ENCODE measurements at places on chromosomes 3 and 15.

DNA sequence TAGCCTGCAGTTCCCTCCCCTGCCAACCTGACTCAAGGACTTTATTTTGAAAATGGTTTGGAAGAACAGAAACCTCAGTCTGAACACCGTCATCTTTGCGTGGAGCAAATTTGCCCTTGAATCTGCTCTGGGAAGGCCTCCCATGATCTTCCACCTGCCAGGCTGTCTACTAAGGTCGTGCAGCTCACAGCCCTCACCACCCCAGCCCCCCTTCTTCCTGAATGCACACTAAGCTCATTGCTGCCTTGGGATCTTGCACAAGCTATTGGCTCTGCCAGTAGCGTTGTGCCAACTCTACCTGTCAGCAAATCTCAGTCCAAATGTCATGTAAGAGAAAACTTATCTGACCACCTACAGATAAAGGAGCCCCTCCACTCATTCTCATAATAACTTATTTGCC is 141.5 kb downstream of the USP13 start:
- no peak for DNase-seq

DNA sequence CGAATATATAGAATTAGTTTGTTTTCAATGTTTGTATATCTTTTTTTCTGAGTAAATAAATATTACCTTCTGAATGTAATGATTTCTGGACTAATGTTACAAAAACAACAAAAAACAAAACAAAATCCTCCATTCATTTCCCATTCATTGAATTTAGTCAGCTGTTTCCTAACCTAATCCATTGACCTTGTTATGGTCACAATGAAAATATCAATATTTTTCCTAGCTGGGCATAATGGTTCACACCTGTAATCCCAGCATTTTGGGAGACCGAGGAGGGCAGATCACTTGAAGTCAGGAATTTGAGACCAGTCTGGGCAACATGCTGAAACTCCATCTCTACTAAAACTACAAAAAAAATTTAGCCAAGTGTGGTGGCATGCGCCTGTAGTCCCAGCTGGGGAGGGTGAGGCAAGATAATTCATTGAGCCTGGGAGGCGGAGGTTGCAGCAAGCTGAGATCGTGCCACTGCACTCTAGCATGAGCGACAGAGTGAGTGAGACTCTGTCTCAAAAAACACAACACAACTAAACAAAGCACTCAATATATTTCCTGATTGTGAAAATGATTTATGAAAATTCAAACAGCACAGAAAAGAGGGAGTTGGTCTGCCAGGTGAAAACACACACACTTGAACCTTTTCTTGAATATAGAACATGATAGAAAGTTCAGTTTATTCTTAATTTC is 23.0 kb upstream of the PLSCR4 start:
- no peak for DNase-seq

DNA sequence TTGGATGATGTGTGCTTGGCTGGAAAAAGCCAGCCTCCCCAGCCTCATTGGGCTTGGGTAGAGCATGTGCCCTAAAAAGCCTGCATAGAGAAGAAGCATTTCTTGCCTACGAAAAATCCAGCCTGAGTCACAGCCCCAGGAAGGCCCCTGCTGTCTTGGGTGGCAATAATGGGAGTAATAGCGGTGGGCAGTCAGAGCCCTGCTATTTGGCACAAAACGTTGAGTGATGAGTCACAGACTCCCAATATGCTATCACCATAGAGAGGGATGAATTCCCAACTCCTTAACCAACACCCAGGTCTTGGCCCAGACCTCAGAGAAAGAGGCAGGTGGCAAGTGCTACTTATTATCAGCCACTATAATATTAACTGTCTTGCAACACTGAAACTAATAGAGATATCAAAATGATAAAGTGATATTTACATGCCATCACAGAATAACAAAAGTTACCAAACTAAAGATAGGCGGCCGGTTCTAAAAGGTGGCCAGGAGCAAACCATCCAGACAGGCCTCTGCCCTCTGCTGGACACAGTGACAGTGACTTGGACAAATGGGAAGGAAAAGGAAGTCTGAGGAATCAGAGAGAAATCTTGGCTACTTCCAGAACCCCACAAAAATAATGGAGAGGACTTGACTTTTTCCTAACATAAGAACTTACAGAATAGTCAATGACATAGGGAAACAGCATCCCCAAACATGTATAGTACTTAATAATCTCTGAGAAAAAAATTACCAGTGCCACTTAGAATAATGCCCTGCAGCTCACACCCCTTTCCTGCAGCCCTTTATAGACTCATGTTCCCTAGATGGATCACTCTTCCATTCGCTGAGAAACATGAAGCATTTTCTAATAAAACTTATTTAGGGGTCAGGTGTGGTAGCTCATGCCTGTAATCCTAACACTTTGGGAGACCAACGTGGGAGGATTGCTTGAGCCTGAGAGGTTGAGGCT is 51.9 kb upstream of the MUC13 start:
- DNase-seq, result no peak

DNA sequence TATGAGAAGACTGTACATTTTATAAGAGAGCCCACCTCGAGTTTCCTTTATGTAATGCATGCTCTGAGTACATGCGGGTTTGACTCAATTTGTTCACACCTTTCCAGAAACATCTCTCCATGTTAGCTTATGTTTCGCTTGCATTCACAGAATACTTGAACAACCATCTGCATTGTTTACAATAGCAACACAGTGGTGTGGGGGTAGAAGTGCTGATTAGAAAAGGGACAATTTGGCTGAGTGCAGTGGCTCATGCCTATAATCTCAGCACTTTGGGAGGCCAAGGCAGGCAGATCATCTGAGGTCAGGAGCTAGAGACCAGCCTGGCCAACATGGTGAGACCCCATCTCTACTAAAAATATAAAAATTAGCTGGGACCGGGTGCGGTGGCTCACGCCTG is 60.9 kb downstream of the NCEH1 start:
- no peak for DNase-seq

DNA sequence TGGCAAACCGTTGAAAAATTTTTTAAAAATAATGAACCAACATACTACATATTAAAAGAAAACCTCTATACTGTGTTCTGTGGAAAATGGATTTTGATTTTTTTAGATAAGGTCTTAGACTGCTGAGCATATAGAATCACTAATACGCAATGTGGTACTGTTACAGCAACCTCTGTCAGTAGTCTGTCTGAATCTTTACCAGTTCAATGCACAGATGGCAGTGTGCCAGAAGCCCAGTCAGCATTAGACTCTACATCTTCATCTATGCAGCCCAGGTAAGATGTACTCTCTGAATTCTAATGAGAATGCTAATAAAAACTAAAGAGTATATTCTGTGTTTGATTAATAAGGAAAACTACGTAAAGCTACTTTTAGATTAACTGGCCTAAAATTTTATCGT is 31.3 kb upstream of the FAH start:
- DNase-seq, result no peak

GRCh38 chr3:176928582-176928931 is 268.7 kb downstream of the TBL1XR1 start:
- DNase-seq, result no peak

- no peak for DNase-seq
Measured at GRCh38 chr3:172511783-172512762, 11.2 kb downstream of the TNFSF10 start.

DNA sequence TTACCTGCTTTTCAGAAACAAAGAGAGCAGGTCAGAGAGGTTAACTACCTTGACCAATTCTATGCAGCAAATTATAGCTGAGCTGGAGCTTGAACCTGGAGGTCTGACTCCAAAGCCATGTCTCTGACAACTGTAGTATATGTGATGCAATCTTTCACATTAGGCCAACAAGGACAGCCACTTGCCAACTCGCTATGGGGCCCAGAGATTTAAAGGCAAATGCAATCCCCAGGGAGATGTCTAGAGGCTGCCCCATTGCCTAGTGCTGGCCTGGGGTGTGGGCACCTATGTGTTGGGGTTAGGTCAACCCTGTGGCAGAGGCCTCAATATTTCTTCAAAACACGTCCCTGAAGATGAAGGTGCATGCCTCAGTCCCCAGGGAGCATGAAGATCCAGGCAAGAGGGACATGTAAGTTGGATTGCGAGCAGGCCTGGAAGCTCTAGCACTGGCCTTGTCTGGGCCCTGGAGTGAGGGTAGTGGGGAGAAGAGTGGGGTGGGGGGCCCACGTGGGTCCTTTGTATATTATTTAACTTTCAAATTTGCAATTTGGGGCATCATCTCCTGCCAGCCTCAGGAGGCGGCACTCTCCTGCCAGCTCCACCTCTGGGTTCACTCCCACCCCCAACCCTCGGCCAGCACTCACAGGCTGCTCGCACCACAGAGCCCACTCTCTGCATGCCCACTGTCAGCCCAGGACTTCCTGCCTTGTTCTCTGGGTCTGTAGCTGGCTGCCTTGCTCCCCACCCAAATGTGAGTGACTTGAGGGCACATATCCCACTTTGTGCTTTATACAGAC is 64.3 kb downstream of the SLC12A8 start:
- DNase-seq, result no peak

DNA sequence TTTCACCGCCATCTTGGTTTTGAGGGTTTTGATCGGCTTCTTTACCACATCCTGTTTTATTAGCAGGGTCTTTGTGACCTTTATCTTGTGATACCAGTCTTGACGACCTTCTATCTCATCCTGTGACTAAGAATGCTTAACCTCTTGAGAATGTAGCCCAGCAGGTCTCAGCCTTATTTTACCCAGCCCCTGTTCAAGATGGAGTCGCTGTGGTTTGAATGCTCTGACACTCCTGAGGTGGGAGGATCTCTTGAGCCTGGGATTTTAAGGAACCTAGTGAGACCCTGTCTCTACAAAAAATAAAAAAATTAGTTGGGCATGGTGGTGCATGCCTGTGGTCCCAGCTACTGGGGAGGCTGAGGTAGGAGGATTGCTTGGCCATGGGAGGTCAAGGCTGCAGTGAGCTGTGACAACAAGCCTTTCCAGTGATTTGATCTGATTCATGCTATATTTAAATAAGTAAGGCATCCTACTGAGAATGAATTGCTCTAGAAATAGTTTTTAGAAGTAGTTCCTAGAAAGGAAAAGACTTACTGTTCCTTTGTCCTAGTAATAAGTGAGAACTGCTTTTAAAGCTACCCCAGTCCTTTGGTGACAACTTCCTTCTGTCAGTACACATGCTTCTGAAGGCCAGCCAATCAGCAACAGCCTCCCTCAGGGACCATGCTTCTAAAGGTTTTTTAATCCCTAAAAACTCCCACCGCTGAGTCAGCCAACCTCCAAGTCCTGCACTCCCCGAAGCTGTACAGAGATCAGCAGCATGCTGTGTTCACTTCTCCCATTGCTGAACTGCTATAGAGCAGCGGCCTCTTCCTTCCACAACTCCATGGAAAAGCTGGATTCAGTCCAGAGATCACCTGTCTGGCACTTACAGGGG is 9.1 kb upstream of the CEMIP start:
- DNase-seq, result no peak

- no peak for DNase-seq
Measured at GRCh38 chr3:128281461-128282367, 128.4 kb downstream of the EEFSEC start.

DNA sequence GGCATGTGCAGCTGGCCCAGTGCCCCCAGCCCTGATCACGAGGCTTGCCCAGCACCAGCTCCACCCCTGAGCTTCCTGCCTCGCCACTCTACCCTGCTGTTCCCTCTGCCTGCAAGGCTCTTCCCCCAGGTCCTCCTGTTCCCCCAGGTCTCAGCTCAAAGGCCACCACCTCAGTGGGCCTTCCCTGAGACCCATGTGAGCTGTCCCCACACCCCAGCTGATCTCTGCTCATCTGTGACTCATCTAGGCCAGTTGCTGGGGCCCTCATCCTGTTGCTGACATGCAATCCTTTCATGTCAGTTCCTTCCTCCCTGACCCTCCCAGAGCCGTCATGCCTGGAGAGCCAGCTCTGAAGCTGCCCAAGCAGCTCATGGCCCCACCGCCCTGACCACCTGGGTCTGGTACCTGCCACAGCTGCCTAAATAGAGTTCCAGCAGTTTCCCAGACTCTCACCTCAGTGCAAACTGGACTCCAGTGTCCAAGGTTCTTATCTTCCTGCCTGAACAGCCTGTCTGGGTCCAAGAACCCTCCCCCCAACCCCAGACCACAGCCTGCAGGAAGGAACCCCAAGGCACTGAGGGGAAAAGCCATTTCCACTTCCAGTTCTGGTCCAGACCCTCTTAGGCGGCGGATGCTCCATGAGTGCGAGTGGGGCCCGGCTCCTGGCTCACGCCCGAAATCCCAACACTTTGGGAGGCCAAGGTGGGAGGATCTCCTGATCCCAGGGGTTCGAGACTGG is 116.6 kb upstream of the IQSEC1 start:
- no peak for DNase-seq

DNA sequence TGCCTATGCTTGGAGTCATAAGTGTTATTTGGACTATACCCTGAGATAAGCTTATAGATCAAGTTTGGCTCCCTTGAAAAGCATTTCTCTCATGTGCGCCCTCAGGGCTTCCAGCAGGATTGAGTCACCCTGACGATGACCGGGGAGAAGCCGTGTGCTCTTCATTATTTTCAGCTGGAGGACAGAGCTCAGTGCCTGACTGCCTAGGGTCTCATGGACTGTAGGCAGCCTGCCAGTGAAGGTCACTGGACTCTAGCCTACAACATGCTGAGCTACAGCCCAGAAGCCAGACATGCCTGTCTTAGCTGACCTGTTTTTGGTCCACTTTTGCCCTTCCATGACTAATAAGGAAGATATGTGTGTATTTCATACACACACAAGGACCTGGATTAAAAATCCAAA is 31.6 kb upstream of the NUDT16 start:
- no peak for DNase-seq

DNA sequence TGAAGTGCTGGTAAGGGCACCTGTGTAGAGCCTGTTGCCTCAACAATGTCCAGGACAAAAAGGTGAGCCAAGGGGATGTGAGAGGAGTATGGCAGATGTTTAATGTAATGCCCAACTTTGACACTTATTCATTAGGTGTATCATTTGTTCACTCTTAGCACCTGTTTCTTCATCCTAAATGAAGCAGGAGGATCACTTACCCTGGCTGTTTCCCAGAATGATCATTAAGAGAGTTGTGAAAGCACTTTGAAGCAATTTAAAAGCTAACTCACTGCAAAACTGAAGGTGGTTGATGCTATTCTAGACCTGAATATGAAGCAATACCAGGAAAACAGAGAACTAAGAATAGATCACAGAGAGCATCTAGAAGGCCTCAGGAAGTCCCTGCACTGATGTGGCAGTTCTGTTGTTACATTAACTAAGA is 3.4 kb upstream of the HHLA2 start:
- no peak for DNase-seq

- no peak for DNase-seq
Measured at GRCh38 chr3:79564192-79564591, 203.6 kb downstream of the ROBO1 start.

- no peak for DNase-seq
Measured at GRCh38 chr15:49331951-49332350, 91.1 kb upstream of the FGF7 start.

- no peak for DNase-seq
Measured at GRCh38 chr3:13208706-13209633, 135.7 kb upstream of the IQSEC1 start.

GRCh38 chr15:80242132-80242769 is 9.8 kb downstream of the CTXND1 start:
- DNase-seq, result no peak
